ENCODE measurements at places on chromosomes 1 and 21.

DNA sequence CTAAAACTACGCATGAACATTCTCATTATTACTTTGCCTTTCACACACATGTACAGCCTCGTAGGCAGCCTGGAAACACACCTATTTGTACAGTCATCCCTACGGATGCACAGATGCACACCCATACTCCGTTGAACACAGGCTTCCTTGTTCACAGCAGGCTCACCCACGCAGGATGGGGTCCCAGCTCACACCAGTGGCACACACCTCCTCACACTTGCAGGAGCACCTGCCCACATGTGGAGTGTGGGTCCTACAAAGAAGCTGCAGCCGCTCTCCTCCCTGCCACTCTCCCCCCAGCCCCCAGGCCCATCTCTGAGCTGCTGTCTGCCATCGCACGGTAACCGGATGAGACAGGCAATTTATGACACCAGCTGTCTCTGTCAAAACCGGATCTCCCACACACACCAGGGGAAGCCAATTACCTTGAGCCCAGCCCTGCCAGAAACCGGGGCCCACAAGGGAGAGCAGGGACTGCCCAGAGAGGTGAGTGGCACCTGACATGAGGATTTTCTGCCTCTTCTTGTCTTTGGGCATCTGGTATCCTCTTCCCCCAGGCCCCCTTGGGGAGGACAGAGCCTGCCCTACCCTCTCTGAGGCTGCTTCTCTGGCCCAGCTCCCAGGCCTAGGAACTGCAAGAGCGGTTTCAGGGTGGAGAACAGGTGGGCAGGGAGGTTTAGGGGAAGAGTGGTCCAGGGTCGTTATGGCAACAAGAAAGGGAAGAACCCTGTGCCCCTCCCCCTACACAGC is 175.4 kb downstream of the IGSF21 start:
- peak; percentile 79 for DNase-seq

DNA sequence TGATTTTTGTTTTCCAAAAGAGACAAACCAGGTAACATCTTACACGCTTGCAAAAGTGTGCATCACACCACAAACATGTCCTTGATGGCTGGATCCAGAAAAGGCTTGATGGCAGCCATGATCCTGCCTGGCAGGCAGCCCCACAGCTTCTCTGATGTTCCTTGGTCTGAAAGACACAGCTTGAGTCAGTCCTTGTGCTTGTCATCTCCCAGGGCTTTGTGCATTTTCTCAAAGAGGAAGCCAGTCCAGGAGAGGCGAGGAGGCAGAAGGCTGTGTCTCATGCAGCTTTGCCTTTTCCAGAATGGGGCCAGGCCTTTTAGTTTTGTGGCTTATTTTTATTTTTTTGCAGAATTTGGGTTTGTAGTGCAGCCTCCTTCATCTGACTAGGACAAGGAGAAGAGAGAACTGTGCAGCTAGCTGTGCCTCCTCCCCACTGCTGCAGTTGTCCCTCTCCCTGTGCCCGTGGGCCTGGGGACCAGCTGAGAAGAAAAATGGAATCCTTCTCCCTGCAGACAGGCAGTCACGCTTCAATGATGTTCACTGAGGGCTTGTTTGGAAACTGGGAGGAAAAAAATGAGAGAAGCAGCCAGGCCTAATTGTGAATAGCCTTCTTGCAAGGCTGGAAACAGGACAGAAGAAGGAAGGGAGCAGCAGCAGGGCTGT is 7.4 kb downstream of the FNDC5 start:
- no peak for DNase-seq

DNA sequence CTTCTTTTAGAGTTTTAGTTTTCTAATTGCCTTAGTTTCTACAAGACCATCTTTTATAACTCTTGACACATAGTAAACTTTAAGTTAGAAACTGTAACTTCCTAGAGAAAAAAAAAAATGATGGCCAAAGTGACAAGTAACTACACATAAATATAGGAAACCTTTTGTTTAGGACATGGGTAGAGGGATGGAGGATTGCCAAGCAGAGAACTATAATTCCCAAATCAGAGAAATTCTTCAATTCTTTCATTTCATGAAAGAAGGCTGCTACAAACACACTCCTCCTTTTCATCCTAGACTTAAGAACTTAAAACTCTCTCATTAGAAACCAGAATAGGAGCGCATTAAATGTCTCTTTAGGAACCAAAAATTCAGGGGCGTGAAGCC is 125.0 kb downstream of the PTPN14 start:
- DNase-seq: no peak

- no peak for DNase-seq
These were observed 119.5 kb downstream of the HMCN1 start for GRCh38 chr1:185853739-185854138.

DNA sequence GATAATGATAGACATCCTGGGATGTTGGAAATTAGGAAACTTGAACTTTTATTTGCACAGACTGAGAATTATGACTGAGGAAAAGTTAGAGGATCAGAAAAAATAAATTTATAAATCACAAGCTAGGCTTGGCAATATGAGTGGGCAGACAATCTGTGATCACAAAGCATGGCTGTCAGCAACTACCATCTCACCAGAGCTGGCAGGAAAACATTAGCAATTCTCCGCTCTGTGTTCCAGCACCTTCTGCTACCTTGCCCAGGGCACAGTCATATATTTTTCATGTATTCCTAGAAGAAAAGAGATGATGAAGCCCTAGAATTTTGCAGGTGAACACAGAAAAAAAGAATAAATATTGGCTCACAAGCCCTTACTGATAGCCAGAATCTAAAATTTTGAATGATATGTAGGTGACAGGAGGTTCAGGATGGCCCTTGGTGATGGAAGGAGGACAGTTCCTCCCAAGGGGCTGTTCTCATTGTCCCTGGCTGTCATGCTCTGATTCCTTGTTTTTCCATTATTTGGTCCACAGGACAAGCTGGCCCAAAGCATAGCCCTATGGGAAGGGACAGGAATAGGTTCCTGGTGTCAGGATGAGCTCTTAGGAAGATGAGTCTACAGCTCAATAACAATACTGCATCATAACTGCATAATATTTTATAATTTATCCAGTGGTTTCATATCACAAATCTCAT is 12.2 kb upstream of the STXBP3 start:
- no peak for DNase-seq

- no peak for DNase-seq
These were observed 41.0 kb upstream of the BACH1 start for GRCh38 chr21:29257701-29258100.

- no peak for DNase-seq
These were observed 374.6 kb upstream of the USP24 start for GRCh38 chr1:55589671-55590297.

GRCh38 chr21:45418301-45419071 is 13.5 kb downstream of the COL18A1 start:
- DNase-seq: no peak

DNA sequence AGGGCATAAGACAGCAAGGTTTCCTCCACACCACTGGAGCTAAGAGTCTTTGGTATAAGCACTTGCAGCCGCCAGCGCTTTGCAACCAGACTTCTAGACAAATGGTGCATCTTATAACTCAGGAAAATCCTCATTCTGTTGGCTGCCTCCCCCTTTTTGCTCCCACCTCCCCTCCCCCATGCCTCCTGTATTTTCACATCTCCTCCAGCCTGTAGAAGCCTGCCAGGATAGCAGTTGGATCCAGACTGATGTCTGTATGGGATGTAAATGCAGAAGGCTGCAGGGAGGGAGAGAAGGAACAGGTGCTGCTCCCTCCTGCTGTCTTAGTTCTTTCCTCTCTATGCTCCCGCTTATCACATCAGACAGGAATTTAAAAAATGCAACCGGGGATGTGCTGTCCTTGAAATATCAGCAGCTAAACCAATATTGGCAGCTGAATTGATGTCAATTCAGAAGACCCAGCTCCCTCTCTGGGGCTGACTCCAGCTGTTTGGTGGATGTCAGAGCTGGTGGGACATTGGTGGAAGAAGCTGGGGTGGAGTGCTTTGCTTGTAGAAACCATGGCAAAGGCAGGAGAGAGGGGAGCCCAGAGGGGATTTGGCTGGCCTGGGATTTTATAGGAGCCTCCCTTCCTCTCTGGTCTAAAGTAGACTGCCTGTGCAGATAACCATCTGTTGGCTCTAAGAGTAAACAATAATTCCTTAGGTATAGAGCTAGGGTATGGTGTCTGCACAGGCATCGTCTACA is 53.5 kb downstream of the NFASC start:
- DNase-seq: peak; percentile 59

DNA sequence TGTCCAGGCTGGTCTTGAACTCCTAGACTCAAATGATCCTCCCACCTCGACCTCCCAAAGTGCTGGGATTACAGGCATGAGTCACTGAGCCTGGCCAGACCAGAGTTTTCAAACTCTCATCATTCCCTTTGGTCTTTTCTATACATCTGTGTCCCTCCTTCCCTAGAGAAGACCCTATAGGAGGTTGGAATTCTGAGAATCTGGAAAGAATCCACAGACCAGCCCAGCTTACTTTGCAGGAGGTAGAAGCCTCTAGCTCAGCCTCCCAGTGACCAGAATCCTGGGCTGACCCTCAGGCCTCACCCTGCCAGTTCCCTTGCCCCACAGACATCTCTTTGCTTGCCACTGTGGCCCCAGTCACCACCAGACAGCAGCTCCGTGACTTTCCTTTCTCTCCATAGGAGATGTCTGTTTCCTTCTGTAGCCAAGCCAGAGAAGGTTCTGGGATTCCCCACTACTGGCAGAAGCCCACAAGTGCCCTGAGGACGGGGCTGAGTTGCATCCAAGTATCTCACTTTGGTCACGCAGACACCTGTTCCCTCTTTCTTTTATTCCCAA is 34.7 kb upstream of the KHDRBS1 start:
- no peak for DNase-seq

DNA sequence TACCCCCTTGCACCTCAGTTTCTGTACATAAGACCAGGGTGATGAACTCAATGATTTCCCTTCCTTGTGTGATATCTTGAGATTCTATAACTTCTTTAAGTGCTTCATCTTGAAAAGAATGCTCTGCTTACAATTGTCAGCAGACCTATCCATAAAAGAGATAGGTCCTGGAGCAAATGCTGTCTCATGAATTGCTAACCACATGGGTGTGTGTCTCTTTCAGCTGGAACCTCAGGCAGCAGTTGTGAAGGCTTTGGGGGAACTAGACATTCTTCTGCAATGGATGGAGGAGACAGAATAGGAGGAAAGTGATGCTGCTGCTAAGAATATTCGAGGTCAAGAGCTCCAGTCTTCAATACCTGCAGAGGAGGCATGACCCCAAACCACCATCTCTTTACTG is 2.8 kb downstream of the IL20 start:
- DNase-seq: no peak

GRCh38 chr1:193926956-193927355 is 740.5 kb upstream of the B3GALT2 start:
- DNase-seq: no peak

DNA sequence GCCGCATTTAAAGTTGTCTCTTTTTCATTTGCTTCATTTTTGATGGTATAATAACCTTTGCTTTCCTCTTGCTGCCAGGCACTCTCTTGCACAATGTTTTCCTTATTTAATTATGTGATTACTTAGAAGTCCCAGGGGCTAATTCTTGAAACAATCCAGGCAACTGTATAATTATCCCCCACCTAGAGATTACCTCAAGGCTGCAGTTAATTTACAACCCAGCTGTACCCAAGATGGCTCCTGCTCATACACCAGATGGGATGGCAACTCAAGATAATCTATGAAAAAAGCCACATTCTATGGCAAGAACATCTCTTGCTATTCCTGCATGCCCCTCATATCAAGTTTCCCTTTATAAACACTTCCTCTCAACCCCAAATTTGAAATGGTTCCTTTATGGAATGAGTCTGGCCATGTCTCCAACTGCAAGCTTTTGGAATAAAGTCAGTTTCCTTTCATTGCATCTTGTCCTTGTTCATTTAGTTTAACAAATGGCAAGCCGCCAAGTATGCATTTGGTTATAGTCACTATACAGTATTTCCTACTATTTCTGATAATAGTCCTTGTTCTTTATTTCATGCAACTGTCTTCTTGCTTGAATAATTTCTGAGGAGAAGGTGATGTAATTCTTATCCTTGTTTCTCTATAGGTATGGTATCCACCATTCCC is 1042.6 kb downstream of the PLA2G4A start:
- DNase-seq: no peak

- no peak for DNase-seq
These were observed 5.4 kb upstream of the ZNF648 start for GRCh38 chr1:182066934-182067333.

GRCh38 chr1:181349512-181349911 is 133.8 kb upstream of the CACNA1E start:
- DNase-seq: no peak

GRCh38 chr1:116690849-116691406 is 23.4 kb upstream of the IGSF3 start:
- no peak for DNase-seq

DNA sequence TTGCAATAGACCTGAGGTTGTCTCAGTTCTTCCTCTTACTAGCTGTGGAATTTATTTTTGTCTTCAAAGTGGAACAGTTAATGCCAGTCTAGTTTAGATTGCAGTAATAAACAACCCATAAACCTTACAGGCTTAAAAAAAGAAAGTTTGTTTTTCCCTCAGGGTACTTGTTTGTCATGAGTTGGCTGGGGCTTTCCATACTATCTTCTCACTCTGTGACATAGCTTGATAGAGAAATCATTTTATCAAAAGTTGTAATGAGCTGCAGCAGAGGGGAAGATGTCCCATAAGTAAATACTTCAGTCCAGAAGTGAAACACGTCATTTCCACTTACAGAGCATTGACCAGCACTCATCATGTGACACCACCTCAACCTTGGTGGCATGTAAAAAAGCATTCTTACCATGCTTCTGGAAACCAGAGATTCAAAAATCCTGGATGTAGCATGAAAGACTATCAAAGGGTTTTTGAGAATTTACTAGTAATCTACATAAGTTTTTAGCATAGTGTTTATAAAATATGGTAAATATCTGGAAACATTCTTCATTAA is 62.8 kb upstream of the COL11A1 start:
- no peak for DNase-seq

GRCh38 chr1:177209357-177209756 is 38.6 kb downstream of the BRINP2 start:
- peak; percentile 9 for DNase-seq

DNA sequence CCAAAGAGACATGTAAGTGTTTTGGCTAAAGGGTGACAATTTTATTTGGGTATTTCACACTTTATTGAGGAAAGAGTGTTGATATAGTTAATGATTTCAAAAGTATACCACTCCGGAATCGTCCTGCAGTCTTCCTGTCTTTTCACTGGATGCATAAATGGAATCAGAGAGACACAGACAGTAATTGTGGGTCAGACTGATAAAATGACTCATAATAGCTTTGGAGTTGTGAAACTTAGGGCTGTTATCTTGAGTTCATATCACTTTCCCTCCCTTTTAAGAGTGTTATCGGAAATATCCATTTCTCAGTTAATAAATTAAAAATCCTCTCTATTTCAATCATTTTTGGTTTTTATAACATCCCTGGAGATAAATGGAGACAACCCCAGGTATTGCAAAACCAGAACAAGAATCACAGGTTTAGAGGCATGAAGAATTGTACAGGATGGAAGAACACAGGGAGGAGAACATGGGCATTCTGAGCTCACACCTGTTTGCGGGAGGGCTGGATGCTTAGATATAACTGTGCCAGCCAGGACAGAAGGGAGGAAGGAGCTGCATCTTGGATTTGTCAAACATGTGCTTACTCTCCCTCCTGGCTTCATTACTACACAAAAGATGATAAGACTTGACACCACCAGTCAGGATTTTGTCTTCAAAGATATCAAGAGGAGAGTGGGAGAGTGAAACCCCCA is 185.4 kb downstream of the LMO4 start:
- no peak for DNase-seq

- peak; percentile 69 for DNase-seq
These were observed at the start of gene SELL for GRCh38 chr1:169711469-169712308. Gene SELL (minus strand): TSS chr1:169711620. CDS start chr1:169711498, 122 bp downstream.

GRCh38 chr1:180567654-180568053 is 8.9 kb downstream of the OVAAL start:
- no peak for DNase-seq
